ENCODE measurements at places on chromosomes 3 and 15.

DNA sequence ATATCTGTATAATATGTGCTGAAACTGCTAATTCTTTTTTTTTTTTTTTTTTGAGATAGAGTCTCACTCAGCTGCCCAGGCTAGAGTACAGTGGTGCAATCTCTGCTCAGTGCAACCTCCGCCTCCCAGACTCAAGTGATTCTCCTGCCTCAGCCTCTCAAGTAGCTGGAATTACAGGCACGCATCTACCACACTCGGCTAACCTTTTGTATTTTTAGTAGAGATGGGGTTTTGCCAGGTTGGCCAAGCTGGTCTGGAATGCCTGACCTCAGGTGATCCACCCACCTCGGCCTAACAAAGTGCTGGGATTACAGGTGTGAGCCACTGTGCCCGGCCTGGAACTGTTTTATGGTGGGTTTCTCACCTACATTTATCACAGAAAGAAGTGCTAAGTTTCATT is 307.8 kb upstream of the STT3B start:
- no peak for DNase-seq

DNA sequence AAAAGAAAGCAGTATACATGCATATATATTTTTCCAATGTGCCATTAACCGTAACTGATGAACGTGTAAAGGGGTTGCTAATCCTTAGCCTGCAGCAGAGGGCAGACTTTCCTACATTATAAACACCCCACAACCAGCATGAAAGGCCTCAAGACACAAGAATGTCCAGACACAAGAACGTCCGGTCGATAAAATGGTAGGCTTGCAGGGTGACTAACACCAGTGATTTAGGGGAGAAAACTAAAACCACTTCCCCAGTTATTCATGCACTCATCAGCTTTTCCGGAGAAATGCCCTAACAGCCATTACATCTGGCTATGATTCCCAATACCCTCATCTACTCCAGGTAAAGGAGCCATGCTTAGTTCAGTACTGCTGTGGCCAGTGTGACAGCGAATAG is 57.4 kb downstream of the LRTM1 start:
- DNase-seq, result no peak

DNA sequence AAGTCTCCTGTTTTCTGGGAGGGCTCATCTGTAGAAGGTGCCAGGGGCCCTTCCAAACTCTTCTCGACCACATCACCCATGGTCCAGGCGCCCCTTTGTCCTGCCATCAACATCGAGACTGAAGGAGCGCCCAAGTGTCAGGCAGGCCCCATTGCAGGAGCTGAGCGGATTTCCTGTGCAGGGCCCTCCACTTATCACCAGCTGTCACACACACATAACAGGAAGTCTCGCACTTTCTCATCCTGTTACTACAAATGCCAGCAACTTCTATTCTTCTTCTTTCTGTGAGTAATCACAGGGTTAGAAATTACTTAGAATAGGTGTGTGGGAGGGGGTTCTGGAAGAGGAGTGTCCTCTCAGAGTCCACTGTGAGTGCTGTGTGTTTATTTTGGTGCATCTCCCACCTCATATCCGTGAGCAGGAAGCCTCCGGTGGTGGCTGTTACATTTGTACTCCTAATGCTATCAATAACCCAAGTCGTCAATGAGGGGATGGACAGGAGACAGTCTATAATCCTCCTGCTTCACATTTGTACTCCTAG is at the start of gene KLHL6:
Gene KLHL6, minus strand, starts transcription at position 166 of the 541 bp plus-strand sequence. Its CDS starts 53 bp downstream, at position 113.
- DNase-seq, result peak; percentile 44

GRCh38 chr3:25455441-25456132 is 27.5 kb downstream of the RARB start:
- DNase-seq, result no peak

Data from stimulated activated CD4-positive, alpha-beta T cell treated with anti-CD3 and anti-CD28 coated beads, Interleukin-15, amount 100 ng/mL, for 1 hour (primary cell).